H9 (cell line): ENCODE measurements at places on chromosomes 4 and X. TPM values are rescaled to one million over a fixed set of nuclear protein-coding genes. Genes with fewer than 3 reads are reported as not detected.

KLHL13 gene
- 4.0 and 4.1 TPM in 2 replicates for total RNA-seq

IL3RA gene
- total RNA-seq: 0.24 TPM in 1 of 2 replicates, not detected in the other

ADH7 gene
- total RNA-seq: not detected in 2 replicates

CSN1S1 gene
- total RNA-seq: not detected in 2 replicates

HTRA3 gene
- total RNA-seq: 2.9 and 3.0 TPM in 2 replicates

GRID2 gene
- total RNA-seq: 19.4 and 21.8 TPM in 2 replicates

CPZ gene
- 36.4 and 37.3 TPM in 2 replicates for total RNA-seq

CT83 gene
- total RNA-seq: not detected in 2 replicates

CTAG1B gene
- not detected in 2 replicates for total RNA-seq

POF1B gene
- not detected in 2 replicates for total RNA-seq

TLR10 gene
- not detected in 2 replicates for total RNA-seq

DNA sequence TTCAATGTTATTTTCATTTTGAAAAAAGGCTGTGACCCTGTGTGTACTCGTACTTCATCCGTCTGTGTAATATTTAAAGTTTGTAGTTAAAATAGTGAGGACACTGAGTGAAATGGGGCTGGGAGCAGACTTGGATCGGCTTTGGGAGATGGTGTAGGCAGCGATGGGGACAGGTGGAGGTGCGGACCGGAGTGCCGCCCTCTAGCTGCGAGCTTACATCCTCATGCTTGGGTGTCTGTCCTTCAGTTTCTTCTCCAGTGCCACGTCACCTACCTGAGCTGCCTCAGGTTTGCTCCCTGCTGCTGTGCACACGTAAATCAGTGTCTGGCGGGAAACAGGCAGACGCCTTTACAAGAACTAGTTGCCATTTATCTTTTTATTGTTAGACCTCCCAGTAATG is 146.1 kb downstream of the GPR143 start:
- H3K27me3 ChIP-seq: no peaks in the 10 kb centered on the region
- DNase-seq: peak; percentile 41
- H3K27ac ChIP-seq: no peak overlapping the region
- H3K4me1 ChIP-seq: peaks cover 2% of the 10 kb centered on the region; the same call in 1 of the 2 replicates
- peaks cover 8% of the 10 kb centered on the region for H3K36me3 ChIP-seq
- H3K4me3 ChIP-seq: no peak overlapping the region

DNA sequence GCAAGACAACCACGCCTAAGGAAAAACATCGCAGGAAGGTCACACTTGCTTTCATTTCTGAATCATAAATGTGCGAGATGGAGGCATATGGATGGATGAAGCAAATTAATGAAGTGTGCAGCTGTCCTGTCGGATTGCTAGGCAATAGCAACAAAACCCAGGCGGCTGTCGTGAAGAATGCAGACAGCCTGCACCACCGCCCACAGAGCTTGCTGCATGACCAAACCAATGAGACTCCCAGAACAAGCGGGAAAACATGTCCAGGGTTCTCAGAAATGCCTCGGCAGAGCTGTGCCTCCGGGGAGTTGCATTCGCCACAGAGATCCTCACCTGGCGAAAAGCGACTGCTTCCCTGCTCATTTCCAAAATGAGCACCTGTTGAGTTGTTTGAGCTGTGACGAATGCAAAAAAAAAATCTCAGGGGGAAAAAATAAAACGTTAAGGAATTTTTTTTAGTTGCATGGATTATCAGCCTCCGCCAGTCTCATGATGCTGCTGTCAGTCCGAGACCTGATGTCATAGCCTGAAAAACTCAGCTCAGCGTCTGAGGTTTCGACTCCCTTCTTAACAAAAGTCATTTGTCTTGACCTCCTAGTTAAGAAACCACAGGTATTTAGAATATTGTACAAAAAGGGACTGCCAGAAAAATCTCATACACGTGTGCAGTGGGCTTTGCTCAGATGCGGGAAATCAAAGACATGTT is 155.5 kb upstream of the MXRA5 start:
- no peak overlapping the region for H3K27ac ChIP-seq
- H3K4me3 ChIP-seq: no peak overlapping the region
- H3K4me1 ChIP-seq: no peaks in the 10 kb centered on the region
- no peak for DNase-seq

GRCh38 chr4:70749313-70749712 is 27.5 kb downstream of the RUFY3 start:
- H3K36me3 ChIP-seq: no peaks in the 10 kb centered on the region
- H3K27ac ChIP-seq: no peak overlapping the region
- H3K27me3 ChIP-seq: no peaks in the 10 kb centered on the region
- no peak for DNase-seq
- H3K4me1 ChIP-seq: no peaks in the 10 kb centered on the region

GRCh38 chr4:11543706-11544105 is 115.0 kb upstream of the HS3ST1 start:
- no peak for DNase-seq
- no peaks in the 10 kb centered on the region for H3K27me3 ChIP-seq
- H3K36me3 ChIP-seq: no peaks in the 10 kb centered on the region
- no peaks in the 10 kb centered on the region for H3K4me1 ChIP-seq
- no peak overlapping the region for H3K27ac ChIP-seq

DNA sequence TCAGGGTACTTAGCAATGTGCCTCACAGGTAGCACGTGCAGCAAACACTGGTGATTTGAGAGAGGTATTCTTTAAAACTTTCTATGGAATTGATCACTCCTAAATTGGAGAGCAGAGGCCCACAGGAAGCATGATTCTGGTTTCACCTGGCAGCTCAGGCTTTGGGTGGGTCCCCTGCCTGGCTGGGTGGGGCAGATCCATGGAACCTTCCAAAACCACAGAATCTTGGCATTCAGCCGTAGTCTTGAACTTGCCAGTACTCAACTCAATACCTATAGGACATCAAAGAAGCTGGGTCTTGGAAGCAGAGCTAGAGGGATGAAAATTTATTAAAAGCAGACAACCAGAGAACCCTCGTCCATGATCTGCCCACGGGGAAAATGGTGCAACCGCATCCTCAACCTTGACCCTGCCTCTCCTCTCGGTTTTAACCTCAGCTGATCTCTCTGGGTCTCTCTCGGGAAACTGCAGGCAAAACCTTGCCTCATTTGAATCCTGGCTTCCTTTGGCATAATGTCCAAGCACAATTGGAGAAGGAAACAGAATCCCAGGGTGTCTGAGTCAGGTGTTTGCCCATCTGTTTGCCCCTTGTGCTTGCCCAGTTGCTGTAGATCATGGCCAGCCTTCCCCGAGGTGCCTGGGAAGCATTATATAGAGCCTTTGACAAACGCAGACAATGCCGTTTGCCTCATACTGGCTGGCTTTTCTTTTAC is 22.9 kb downstream of the OTOP1 start:
- no peak for DNase-seq
- no peak overlapping the region for H3K27ac ChIP-seq
- H3K36me3 ChIP-seq: no peaks in the 10 kb centered on the region
- no peaks in the 10 kb centered on the region for H3K4me1 ChIP-seq

DNA sequence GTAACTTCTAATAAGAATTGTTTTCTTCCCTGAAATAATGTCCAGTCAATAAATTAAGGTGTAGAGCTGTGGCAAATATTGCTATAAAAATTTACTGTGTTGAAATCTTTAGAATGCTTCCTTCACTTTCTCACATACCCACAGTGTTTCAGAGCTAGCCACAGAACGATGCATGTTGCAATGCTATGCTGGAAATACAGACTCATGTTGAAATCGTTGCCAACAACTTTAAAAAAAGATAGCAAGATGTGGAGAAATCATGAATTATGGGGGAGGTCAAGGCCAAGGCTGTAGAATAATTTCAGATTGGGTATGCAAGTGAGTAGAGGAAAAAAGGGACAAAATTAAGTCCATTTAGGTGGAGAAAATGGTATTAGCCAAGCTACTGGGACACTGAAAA is 204.8 kb downstream of the VEGFC start:
- no peak for DNase-seq
- no peaks in the 10 kb centered on the region for H3K36me3 ChIP-seq
- no peaks in the 10 kb centered on the region for H3K27me3 ChIP-seq

DNA sequence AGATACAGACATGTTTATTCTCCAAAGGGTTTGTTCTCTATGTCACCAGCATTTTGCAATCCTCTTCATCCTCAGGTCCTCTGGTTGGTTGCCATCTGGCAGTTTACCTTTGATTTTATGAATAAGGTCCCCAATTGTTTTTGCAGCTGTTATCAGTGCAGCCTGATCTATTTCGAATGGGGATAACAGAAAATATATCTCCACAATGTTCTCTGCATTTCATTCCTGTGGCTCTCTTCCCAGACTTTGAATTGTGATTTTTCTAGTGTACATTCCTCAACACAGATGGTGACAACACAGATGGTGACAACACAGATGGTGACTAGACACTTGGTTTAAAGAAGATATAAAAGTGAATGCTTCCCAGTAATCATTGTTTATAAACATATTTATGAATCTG is 74.1 kb downstream of the FBXO8 start:
- H3K4me1 ChIP-seq: no peaks in the 10 kb centered on the region; the same call in 1 of the 2 replicates
- DNase-seq: no peak
- H3K27ac ChIP-seq: no peak overlapping the region

DNA sequence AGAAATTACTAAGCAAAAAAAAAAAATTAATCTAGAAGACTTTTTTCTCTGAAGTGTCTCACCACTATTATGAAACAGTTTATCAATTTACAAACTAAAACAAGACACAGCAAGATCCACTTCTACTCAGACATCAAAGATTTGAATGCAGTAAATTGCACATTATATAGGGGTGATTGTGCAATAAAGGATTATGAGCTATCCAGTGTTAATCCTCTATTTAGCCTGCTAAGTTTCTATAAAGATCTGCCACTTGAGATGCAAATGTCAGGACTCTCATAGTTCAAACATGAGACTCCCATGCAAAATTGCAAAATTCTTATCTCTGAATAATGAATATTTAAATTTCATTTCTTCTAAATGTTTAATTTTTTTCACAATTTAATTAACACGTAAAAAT is 2.2 kb downstream of the TECRL start:
- H3K4me3 ChIP-seq: no peak overlapping the region
- H3K4me1 ChIP-seq: no peaks in the 10 kb centered on the region

DNA sequence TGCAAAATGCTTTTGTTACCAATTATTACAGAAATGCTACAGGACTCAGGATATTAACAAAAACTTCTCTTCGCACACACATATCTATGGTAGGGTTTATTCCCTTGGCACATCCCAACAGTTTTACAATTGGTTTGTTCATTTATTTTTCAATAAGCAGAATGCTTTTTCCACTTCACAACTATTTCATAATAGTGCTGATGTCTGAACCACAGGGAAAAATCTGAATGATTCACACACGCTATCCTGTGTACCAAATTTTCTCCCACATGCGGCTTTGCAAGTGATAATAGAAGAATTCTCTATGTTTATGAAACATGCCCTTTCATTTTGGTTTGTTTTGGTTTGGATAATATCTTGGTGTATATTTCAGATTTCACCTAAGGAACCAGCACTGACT is 725.7 kb upstream of the TENM3 start:
- no peaks in the 10 kb centered on the region for H3K27me3 ChIP-seq
- H3K27ac ChIP-seq: no peak overlapping the region
- no peak for DNase-seq
- H3K4me3 ChIP-seq: no peak overlapping the region; the same call in 2 of the 3 replicates
- H3K4me1 ChIP-seq: no peaks in the 10 kb centered on the region

DNA sequence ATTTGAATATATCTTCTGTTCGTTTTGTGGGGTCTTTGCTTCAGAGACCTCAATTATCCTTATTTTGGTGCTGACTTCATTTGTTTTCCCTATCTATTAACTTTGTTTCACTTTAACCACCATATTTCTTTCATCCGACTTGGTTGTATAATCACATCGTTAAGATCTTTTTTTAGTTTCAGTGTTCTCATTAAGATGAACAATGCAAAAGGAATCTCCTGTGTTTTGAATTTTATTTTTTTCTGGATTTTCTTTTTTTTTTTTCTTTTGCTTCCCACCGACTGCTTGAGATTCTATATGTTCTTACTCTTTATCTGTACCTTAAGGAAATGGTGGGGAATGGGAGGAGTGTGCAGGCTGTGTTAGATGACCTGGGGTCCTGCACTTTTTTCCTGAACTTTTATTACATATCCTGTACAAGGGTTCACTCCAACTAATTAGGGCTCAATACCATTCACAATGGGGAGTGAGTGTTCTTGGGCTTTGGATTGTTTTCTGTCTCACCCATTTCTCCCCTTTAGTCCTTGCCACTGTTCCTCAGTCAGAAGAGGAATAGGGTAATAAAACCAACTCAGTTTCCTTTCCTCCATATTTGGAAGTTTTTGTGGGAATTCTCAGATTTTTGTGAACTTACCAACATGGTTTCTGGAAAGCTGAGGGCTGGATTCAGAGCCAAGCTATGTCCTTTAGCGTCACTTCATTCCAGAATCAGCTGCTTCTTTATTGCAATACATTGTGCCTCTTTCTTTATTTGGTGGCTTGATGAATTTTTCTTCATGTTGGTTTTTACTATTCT is 43.2 kb upstream of the BMPR1B start:
- no peaks in the 10 kb centered on the region for H3K4me1 ChIP-seq
- no peak overlapping the region for H3K27ac ChIP-seq
- no peak for DNase-seq
- H3K36me3 ChIP-seq: no peaks in the 10 kb centered on the region; the same call in 2 of the 3 replicates
- H3K4me3 ChIP-seq: no peak overlapping the region

DNA sequence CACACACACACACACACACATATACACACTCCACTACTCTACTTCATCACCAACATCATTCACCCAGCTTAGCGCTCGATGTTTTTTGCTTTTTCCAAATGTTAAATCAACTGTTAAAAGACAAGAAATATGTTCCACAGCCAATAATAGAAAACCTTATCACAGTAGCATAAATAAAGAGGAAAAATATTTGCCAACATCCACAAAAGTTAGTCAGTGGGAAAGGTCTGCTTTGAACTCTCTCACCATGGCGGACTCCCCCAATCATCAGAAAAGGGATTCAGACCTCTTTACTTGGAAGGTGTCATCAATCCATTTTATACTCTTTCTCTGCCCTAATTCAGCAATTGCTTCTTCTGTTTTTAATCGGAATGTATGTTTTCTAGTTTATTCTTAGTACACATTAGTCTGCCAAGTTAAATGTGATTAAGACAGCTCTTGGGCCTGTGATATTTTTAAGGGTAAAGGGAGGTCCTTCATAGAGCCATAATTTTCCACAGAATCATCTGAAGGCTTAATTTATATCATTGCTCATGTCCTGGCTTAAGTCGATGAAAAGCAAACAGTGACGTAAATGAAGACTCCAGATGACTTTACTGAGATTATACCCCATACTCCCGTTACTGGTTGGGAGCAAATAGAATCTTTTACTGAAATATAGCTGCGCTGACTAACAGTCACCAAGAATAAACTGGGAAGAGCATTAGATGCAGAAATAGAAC is 29.7 kb upstream of the LGI2 start:
- H3K36me3 ChIP-seq: no peaks in the 10 kb centered on the region
- H3K4me1 ChIP-seq: peaks cover 7% of the 10 kb centered on the region; the same call in 1 of the 2 replicates
- H3K27me3 ChIP-seq: no peaks in the 10 kb centered on the region
- no peak for DNase-seq
- no peak overlapping the region for H3K27ac ChIP-seq
- H3K4me3 ChIP-seq: no peak overlapping the region
